ENCODE measurements at places on chromosomes 4 and X.

DNA sequence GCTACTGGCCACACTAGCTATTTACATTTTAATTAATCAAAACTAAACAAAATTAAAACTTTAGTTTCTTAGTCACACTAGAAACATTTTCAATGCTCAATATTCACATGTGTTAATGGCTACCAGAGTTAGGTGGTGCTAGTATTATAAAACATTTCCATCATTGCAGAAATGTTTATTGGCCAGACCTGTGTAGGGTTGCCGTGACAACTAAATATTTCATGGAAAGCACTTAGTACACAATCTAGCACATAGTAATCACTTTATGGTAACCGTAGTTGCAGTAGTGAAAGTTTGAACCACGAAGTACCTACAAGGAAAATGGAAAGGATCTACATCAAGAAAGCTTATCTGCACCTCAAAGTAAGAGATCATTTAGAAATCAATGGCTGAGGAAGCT is 95.9 kb downstream of the HS6ST2 start:
- no peak for DNase-seq

- DNase-seq, result no peak
These were observed 59.6 kb upstream of the DUSP21 start for GRCh38 chrX:44784241-44784640.

GRCh38 chr4:169485791-169486742 is 126.3 kb downstream of the NEK1 start:
- DNase-seq, result peak; percentile 15

- DNase-seq, result no peak
These were observed 136.6 kb downstream of the STAG2 start for GRCh38 chrX:124098089-124098488.

DNA sequence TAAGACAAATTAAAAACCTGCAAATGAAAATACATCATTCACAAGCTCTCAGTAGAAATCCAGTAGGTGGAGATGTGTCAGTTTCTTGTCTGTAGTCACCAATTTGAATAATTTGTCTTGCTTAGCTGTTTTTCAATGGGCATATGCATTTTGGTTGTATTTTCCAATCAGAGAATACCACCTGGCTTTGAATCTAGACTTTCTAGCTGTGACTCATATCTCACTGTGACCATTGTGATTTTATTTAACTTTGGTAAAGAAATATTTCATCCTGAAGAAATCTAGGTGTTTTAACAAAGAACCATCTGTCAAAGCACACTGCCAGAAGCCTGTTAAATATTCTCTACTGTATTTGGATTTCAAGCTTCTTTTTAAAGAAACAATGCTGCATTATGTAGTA is 1650.6 kb upstream of the IGFBP7 start:
- no peak for DNase-seq

- DNase-seq, result no peak
These were observed 2234.4 kb downstream of the ARAP2 start for GRCh38 chr4:34009951-34010350.

DNA sequence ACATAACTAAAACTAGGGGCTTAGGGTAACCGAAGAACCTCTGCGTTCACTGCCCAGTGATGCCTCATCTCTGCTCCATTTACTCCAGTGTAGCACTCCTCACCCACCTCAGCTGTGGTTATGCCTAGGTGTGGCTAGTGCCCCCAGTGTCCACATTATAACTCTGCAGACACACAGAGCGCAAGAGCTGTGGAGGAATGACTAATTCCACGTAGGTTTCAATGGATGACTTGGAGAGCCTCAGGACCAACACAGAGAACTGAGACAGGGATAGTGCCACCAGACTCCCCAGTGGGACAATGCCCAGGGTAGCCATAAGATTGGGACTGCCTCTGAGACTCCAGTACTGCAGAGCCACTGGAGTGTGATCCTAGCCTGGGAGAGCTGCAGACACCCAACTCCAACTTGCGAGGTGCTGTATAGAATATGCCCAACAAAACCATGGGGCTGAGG is 542.4 kb upstream of the DIPK2B start:
- no peak for DNase-seq

DNA sequence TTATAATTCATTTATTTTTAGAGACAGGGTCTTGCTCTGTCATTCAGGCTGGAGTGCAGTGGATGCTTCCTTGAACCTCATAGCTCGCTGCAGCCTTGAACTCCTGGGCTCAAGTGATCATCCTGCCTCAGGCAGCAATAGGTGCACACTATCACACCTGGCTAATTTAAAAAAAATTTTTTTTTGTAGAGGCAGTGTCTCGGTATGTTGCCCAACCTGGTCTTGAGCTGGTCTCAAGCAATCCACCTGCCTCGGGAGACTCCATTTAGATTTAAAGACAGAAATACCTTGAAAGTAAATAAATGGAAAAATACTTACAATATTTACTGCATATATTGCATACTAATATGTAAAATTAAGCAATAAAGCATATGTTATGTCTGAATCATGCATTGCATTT is 40.3 kb upstream of the MAB21L2 start:
- no peak for DNase-seq

GRCh38 chr4:181835348-181835747 is 407.9 kb upstream of the TENM3 start:
- no peak for DNase-seq

DNA sequence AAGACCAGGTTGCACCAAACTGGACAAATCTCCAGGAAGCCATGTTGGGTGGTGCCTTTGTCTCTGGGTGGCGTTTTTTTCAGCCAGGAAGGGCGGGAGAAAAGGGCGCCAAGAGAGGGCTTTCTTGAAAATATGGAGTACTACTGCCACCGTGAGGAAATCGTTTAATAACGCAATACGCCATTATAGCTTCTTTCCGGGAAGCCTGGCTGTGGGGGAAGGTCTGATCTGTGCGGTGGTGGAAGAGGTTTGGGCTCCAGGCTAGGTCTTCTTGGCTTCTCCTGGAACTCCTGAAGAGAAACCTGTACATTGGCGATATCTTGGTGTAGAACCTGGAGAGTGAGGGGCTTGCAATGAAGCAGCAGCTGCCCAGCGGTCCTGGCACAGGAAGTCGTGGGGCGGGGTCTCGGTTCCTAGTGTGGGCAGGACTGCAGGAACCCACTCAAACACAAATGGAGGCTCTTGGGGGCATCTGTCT is 202.7 kb downstream of the OR13H1 start:
- peak; percentile 48 for DNase-seq

DNA sequence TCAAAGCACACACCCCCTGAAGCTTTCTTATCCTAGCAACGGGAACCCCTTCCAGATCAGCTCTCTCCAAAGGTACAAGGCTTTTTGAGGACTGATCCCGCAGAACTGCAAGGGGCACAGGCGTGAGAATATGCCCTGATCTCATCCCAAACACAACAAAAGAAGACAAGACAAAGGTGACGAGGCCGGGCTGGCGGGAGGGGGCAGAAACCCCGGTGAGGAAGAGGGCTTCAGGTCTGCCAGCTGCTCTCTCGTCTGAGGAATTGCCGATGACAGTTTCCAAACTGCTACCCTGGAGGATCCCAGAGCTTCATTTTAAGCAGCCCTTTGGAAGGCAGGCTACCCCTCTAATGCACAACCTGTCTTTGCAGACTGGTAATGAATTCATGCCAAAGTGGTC is 3.4 kb downstream of the HCFC1 start:
- no peak for DNase-seq

- no peak for DNase-seq
These were observed 118.4 kb upstream of the MED14 start for GRCh38 chrX:40853816-40854123.

DNA sequence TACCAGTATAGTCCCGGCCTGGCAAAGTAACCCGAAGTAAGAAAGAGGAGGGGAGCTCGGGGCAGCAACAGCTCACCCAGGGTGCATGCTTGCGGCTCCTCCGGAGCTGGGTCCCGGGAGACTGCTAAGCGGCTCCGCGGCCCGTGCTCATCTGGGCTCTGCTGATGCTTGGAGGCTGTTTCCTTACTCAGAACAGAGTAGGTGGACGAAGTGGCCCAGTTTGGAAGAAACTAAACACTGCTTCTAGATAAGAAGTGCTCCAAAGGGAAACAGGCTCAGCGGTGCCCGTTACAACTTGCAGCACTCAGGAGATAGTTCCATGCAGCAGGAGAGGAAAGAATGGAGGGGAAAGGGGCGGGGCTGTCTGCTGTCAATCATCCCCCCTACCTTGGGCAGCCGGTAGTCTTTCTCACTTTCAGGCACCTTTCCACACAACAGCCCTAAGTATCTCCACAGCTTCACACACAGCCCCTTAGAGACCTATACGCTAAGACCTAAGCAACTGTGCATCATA is at the start of gene COL4A6:
COL4A6 (minus strand) TSS at position 313 of the 514 bp plus-strand sequence; CDS start at position 87, 226 bp downstream.
- DNase-seq, result no peak

DNA sequence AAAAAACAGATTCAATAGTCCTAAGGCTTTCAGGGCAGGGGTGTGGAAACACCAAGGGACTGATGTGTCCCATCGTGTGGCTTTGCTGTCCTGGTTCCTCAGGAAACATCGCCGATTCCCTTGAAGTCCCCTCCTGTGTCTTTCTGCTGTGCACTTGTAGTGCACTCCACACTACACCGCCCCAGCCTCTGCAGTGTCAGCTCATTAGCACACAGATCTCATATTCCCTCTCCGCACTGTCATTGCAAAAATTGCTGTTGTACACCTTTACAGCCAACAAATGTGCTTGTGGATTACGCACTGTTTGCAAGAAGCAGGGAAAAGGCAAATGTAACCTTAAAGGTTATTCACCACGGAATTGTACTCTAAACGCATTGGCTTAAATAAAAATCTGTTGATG is 5.3 kb downstream of the GRIA3 start:
- DNase-seq, result no peak

GRCh38 chr4:181007751-181008150 is 1235.5 kb upstream of the TENM3 start:
- no peak for DNase-seq

- no peak for DNase-seq
These were observed 449.1 kb downstream of the FAM133A start for GRCh38 chrX:94123062-94123461.

DNA sequence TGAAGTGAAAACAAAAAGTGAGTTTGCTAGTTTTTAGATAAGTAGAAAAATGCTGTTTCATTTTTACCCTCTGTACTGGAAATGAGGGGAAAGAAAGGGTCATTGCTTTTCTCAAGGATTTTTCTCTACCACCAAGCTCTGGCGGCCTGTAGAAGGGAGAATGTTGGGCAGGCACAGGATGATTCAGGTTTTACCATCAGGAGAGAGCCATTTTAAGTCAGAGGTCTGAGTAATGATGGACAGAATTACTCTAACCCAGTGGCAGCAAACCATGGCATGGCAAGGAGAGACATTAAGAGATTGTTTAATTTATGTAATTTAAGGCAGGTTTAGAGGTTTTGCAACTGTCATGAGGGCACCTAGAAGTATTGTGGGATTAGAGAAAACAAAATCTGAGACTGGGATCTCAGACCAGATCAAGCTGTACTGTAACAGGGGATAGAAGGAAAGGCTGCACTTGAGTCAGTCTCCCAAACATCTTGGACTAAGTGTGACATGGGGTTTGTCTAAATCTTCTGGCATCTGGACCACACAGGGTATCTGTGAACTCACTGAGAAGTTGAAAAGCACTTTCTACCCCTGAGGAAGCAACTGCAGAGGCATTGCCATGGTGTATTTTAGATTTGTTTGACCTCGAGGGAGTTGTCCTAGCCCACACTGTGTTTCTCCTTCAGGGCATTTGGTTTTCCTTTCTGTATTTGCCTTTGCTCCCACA is 81.6 kb downstream of the BANK1 start:
- no peak for DNase-seq

- DNase-seq, result no peak
These were observed 142.3 kb upstream of the SLIT2 start for GRCh38 chr4:20109391-20109790.

DNA sequence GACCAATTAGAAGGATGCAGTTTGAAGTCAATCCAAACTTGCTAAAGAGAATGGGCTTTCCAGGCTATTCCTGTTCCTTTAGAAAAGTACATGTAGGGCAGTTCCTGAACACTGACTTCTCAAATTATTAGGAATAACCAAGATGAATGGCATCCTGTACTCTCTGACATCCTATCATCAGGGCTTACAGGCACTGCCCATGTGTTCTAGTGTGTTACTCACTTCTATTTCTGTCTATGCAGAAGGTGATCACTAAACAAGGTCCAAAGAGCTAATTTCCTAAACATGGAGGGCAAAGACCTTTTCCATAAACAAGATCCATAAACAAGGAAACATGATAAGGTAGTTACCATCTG is 53.6 kb downstream of the AWAT2 start:
- DNase-seq, result no peak

- DNase-seq, result no peak
These were observed 179.5 kb downstream of the GABRB1 start for GRCh38 chr4:47210828-47211227.

GRCh38 chr4:155085843-155086530 is 122.4 kb upstream of the NPY2R start:
- no peak for DNase-seq

DNA sequence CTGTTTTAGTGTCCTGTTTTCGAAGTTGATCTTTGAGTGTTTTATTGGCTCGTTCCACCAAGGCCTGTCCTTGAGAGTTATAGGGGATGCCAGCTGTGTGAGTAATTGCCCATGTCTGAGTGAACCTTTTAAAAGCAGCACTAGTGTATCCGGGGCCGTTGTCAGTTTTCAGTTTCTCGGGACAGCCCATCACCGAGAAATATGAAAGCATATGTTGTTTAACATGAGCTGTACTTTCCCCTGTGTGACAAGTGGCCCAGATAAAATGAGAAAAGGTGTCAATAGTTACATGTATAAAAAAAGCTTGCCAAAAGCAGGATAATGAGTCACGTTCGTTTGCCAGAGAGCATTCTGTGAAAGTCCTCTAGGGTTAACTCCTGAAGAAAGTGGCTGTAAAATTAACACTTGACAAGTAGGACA is 48.6 kb upstream of the RASSF6 start:
- no peak for DNase-seq

DNA sequence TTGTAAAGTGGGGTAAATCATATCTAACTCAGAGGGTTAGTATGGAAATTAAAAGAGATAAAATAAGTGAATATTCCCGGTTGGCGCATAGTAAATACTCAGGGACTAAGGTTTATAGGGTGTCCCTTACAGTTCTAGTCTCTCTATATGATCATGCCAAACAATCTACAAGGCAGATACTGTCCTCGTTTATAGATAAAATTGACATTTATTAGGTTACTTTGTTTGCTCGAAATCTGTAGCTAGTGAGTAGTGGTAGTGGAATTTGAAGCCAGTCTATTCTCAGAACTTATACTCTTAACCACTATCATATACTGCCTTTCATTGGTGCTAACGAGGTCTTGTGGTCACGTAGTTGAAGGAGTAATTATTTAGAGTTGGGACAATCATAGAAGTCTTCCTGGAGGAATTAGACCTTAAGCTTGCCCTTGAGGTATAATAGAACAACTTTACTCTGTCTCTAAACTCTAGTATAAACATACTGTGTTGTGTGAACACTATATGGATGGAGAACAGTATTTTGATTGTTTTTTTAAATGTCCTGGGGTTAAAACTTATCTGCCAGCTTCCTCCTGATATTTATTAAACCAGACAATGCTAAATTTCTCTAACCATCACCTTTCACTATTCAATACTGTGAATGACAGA is 324.0 kb downstream of the STIM2 start:
- DNase-seq, result no peak

GRCh38 chr4:184649971-184650855 is 675 bp downstream of the PRIMPOL start:
- DNase-seq, result no peak

GRCh38 chr4:39068907-39069306 is 6.9 kb downstream of the KLHL5 start:
- DNase-seq, result no peak
